ENCODE measurements at places on chromosomes 2 and 18.

GRCh38 chr2:11257078-11257477 is 87.4 kb downstream of the ROCK2 start:
- no peak for DNase-seq

- DNase-seq, result no peak
Observed at GRCh38 chr2:120490091-120490798, 144.3 kb downstream of the INHBB start.

- peak; percentile 22 for DNase-seq
Observed at GRCh38 chr2:100292022-100292580, 30.2 kb downstream of the LONRF2 start.

DNA sequence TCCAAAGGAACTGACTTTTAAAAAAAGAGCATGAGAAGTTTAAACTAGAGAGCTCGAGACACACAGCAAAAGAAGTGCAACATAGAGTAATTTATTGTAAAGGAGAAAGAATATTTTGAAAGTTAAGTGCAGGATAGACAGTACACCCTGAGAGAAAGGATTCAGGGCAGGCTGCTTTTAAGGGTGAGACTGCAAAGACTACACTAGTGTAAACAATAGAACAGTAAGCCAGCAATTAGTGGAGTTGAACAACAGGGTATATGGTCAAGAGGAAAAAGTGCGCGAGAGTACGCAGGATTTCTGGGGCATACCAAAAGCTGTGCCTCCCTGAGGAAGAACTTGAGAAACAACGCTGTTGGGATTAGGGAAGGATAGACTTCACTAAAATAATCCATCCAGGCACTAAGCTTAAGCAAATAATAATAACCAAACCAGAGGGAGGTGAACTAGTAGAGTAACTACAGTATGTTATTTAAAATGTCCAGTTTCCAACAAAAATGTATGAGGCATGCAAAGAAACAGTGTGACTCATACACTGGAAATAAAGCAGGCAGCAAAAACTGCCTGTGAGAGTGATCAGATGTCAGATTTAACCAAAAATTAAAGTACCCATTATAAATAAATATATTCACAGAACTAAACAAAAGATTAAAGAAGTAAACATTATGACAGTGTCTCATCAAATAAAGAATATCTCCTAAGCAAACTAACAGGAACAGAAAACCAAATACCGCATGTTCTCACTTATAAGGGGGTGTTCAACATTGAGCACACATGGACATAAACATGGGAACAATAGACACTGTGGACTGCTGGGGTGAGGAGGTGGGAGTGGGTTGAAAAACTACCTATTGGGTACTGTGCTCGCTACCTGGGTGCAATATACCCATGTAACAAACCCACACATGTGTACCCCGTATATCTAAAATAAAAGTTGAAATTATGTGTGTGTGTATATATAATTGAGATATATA is 40.5 kb upstream of the EMILIN2 start:
- DNase-seq, result no peak

- no peak for DNase-seq
Observed at GRCh38 chr2:157848213-157848612, 27.9 kb downstream of the ACVR1 start.

DNA sequence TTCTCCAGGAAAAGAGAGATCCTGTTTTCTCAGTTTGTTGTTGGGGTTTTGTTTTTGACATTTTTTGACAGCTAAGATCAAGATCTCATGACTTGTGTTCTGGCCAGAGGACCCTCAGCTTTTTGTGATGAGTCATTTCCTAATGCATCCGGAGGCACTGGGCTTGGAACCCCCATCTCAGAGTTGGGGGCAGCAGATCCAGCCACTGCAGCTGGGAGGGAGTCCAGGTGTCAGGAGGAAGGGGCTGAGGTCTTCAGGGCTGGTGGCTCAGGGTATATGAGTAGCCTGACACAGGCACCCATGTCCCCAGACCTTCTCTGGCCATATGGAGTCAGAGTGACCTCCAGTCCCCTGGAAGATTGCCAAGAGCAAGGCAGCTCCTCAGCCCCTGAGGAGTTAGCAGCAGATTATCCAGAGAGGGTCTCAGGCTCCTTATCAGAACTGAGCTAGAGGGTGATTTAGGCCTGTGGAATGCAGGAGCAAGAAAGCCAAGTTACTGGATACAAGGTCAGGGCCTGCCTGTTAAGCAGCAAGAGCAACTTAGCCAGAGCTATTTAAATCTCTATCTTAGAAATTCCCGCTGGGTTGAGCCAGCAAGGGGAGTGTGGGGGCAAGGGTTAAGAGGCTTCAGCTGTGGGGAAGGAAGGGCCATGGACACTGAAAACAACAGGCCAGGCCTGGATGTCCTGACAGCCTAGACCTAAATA is 62.4 kb downstream of the TANC1 start:
- DNase-seq, result no peak

DNA sequence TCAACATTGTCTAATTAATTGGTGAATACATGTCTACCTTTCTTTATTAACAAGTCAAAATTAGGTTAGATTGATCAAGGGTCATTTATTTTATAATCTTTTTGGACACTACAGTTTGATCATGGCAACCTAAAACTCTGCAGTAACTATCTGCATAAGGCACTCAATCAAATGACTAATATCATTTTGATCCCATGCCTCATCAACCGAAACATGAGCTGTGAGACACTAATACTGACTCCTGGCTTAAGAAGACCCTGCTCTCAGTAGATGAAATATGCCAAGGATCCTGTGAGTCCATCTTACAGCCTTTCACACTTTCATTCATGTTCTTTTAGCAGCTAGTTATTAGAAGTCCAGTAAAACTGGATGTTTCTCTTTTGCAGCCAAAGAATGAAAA is 169.4 kb upstream of the CAVIN2 start:
- DNase-seq, result no peak

DNA sequence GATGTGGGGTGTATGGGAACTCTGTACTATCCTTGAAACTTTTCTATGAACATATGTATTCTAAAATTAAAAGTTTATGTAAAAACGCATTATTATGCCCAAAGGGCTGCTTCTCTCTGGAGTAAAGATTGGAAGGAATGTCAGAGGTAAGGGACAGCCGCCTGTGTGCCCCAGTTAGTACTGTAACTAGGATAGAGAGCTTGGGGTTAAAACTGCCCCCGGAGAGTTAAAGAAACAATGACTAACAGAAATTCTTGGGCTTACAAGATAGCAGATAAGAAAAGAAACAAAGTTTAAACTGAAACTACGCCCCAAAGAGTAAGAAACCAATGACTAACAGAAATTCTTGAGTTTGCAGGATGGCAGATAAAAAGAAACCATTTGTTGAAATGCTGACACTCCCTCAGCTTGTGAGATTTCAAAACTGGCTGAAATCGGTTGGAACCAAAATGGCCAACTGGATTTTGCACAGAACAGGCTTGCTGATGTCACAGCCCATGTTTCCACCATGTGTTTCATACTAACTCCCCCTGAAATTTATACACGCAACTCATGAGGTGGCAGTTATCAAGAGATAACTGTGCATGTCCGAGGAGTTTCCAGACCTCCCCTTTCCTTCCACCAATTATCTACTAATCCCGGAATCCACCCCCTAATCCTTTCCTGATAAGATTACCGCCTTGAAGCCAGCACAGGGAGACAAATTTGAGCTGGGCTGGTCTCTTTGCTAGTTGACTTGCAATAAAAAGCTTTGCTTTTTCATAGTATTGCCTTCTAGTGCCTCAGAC is 8.7 kb upstream of the TXNDC2 start:
- no peak for DNase-seq

DNA sequence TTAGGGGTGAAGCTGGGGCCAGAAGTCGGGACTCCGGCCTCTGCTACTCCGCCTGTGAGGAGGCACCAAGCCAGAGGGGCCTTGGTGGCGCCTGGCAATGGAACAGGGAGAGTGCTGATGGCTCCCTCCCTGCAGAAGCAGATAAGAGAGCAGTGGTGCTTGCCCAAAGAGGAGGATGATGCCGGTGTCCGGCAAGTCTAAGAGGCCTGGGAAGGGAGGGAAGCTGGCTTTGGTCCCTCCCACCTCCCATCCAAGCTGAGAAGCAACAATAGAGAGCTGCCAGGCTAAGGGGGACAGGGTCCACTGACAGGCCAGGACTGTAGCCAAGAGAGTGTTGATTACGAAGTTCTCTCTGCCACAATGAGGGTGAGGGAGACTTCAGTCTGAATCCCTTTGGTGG is 479.5 kb downstream of the TNS1 start:
- no peak for DNase-seq
